ENCODE measurements at places on chromosomes 12 and 14. TPM values are rescaled to one million over a fixed set of nuclear protein-coding genes. Genes with fewer than 3 reads are reported as not detected.

Gene SERPINA9
- not detected for total RNA-seq

Gene FOXJ2
- total RNA-seq: 5.0 TPM

Gene AKAP6
- 2.4 TPM for total RNA-seq

Gene GOLGA5
- total RNA-seq: 45.6 TPM

Gene CPM
- 90.3 TPM for total RNA-seq

Gene DLK1
- not detected for total RNA-seq

Gene IFI27L1
- total RNA-seq: 7.5 TPM

Gene CAPZA3
- total RNA-seq: not detected

Gene TSHR
- total RNA-seq: 0.50 TPM

Gene BEGAIN
- 1.0 TPM for total RNA-seq

Gene P2RX7
- 0.52 TPM for total RNA-seq

Gene TPH2
- not detected for total RNA-seq

Gene NKX2-1
- total RNA-seq: not detected

Gene PDE3A
- under 0.01 TPM for total RNA-seq

Gene TAS2R20
- 7.7 TPM for total RNA-seq

Gene C14orf39
- not detected for total RNA-seq

Gene NTS
- not detected for total RNA-seq

Gene SLC8A3
- total RNA-seq: not detected

Gene CPNE6
- total RNA-seq: not detected

Gene RPL36AL
- 238 TPM for total RNA-seq

Gene NINJ2
- total RNA-seq: 0.60 TPM

Gene CIROP
- total RNA-seq: not detected

Gene SPTLC2
- 67.6 TPM for total RNA-seq

Gene OLR1
- total RNA-seq: 0.87 TPM

Gene USP44
- total RNA-seq: 7.2 TPM

Gene DCN
- 748 TPM for total RNA-seq

Gene HSP90B1
- 1,198 TPM for total RNA-seq

Gene ETFBKMT
- total RNA-seq: 4.3 TPM

Gene TMEM30B
- total RNA-seq: 0.45 TPM

Gene ENDOU
- not detected for total RNA-seq

Gene ISCA2
- 14.9 TPM for total RNA-seq

Gene NAV3
- 9.2 TPM for total RNA-seq

Gene PA2G4
- 159 TPM for total RNA-seq

Gene AKAP5
- total RNA-seq: 16.3 TPM

Gene KRT2
- total RNA-seq: not detected

Gene ORMDL2
- total RNA-seq: 35.5 TPM

Gene AHSA1
- total RNA-seq: 95.9 TPM

Gene TMEM121
- 8.4 TPM for total RNA-seq

Gene SOCS2
- total RNA-seq: 6.5 TPM

Gene GPRC5D
- not detected for total RNA-seq

Gene ASCL1
- not detected for total RNA-seq

Gene EFS
- total RNA-seq: 0.17 TPM

Gene STXBP6
- 0.17 TPM for total RNA-seq

Gene TWF1
- total RNA-seq: 155 TPM

Gene PRB4
- total RNA-seq: not detected

Gene FOXN4
- total RNA-seq: not detected

Gene SPATS2
- 42.4 TPM for total RNA-seq

Gene ZNF891
- total RNA-seq: 2.0 TPM

Gene FOS
- 80.4 TPM for total RNA-seq

Gene C12orf54
- total RNA-seq: not detected

Gene TMBIM4
- 106 TPM for total RNA-seq

Gene POTEG
- total RNA-seq: not detected

Gene VRTN
- total RNA-seq: not detected

Gene NXPH4
- total RNA-seq: 0.40 TPM
